Cortex of kidney (tissue), 1 donor: ENCODE measurements at places on chromosomes 1 and 21.
A peak's percentile ranks its signal among the peaks of the same experiment; 100 is the strongest.

- no peak for DNase-seq
Observed at GRCh38 chr1:112934577-112934976, 21.4 kb downstream of the SLC16A1 start.

DNA sequence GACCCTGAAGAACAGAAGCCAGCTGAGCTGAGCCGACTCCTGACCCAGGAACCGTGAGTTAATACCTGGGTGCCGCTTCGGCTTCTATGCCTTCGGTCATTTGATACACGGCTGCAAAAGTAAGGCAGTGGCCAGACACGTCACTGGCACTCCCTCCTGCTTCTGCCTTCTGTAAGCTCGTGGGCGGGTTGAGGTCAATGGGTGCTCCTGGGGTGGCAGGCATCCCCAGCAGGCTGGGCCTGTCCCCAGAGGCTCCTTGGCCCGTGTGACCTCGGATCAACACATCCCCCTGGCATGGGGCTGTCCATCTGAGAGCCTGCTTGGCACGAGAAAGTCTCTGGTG lies 35.7 kb upstream of the COL6A1 start:
- no peak for DNase-seq

- DNase-seq, result no peak
Observed at GRCh38 chr1:67855961-67856360, 22.7 kb upstream of the GNG12 start.

- no peak for DNase-seq
Observed at GRCh38 chr1:46611691-46612221, 4.9 kb downstream of the MOB3C start.

GRCh38 chr1:101344745-101345144 lies 107.9 kb downstream of the S1PR1 start:
- DNase-seq, result no peak

DNA sequence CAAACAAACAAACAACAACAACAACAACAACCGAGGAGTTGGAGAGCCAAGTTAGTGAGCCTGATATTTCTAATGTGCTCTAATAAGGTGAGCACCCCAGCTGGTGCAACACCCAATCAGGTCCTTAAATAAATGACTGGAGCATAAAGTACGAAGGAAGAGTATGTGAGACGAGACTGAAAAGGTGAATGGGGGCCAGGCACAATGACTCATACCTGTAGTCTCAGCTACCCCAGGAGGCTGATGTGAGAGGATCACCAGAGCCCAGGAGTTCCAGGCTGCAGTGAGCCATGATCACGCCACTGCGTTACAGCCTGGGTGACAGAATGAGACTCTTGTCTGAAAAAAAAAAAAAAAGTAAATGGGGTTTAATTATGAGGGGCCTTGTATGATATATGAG lies 152.0 kb upstream of the ZRANB2 start:
- no peak for DNase-seq

- no peak for DNase-seq
Observed at GRCh38 chr1:81998165-81998564, 197.4 kb downstream of the ADGRL2 start.

DNA sequence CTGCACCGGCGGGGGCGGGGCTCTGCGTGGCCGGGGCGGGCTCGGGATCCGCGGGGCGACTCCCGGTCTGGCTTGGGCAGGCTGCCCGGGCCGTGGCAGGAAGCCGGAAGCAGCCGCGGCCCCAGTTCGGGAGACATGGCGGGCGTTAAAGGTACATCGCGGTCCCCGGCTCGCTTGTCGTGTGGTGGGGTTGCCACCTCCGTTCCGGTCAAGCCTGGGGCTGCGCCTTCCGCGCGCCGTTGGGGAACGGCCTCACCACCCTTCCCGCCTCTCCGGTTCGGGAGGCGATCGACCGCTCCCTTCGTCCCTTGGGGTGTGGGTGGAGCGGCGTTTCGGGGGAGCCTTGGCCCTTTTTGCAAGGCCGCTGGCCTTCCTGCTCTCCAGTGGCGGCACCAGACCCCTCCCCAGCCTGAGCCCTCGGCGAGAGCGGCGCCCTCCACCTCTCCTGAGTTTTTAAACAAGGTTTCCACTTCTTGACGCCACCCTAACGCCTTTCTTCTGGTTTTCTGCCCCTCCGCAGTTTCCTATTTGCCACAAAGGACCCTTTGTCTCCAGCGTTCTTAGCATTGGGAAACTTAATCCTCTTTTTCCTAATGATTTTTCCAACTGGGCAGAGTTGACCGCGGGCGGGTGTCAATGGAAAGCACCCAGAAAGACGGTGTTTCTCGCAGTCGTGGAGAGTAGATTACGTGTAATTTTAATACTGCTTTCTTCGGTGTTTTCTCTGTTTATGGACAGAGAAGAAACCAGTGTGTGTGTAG lies at the start of the genes LEPR and LEPROT:
TSS of gene LEPR (plus strand) at position 79 of the 761 bp plus-strand sequence. CDS start 144,898 bp downstream, outside the sequence.
TSS of gene LEPROT (plus strand) at position 79 of the 761 bp plus-strand sequence. CDS start at position 136, 57 bp downstream.
- peak; percentile 96 for DNase-seq

GRCh38 chr21:39776589-39776988 lies 31.6 kb downstream of the IGSF5 start:
- DNase-seq, result no peak

DNA sequence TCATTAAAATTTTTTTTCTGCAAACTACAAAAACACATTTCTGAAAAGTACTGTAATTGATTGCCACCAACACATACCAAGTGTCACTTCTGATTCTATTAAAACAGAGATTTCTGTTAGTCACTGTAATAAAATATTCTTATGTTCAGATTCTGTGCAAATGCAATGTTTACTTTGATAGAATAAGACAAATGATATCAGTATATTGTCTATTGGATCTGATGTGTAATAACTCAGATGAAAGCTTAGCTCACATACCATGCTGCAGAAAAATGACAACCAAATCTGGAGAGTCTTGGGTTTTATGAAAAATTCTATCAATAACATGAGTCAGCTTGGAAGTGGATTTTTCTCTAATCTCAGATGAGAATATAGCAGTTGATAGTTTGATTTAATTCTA lies 963.8 kb upstream of the B3GALT2 start:
- DNase-seq, result no peak
